Stimulated activated CD8-positive, alpha-beta memory T cell treated with anti-CD3 and anti-CD28 coated beads, Interleukin-4, amount 100 ng/mL, for 1 hour (primary cell): ENCODE measurements at places on chromosomes 5 and 9.

DNA sequence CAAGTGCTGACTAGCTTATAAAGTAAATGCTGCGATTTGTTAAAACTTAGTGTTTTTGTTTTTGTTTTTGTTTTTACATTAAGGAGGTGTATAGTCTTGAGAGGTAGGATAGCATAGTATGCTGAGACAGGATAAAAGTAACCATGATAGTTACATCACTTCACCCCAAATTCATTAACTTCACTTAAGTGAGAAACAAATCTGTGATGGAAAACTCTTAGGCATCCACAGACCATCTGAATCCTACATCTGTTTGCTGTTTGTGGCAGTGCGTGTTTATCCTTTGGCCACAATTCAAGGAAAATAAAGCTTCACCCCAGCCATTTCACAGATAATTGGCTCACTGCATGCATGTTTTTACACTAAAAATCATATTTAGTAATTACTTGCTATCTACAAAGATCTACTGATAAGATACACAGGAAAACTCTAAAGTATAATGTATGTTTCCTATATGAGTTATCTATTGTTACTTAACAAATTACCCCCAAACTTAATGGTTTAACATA lies 82.0 kb downstream of the ZNF622 start:
- DNase-seq: no peak

GRCh38 chr5:58754250-58754649 lies 171.4 kb downstream of the RAB3C start:
- no peak for DNase-seq

- no peak for DNase-seq
Observed at GRCh38 chr9:126614455-126615244, 922 bp downstream of the LMX1B start.

DNA sequence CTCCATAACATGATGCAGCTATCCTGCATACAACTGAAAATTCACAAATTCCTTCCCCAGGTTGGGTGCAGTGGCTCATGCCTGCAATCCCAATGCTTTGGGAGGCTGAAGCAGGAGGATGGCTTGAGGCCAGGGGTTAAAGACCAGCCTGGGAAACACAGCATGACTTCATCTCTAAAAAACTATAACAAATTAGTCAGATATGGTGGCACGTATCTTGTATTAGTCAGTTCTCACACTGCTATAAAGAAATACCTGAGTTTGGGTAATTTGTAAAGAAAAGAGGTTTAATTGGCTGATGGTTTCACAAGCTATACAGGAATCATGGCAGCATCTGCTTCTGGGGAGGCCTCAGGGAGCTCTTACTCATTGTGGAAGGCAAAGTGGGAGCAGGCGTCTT lies 56.4 kb upstream of the DAPK1 start:
- DNase-seq: no peak

GRCh38 chr9:6109571-6109970 lies 94.1 kb upstream of the RANBP6 start:
- no peak for DNase-seq

DNA sequence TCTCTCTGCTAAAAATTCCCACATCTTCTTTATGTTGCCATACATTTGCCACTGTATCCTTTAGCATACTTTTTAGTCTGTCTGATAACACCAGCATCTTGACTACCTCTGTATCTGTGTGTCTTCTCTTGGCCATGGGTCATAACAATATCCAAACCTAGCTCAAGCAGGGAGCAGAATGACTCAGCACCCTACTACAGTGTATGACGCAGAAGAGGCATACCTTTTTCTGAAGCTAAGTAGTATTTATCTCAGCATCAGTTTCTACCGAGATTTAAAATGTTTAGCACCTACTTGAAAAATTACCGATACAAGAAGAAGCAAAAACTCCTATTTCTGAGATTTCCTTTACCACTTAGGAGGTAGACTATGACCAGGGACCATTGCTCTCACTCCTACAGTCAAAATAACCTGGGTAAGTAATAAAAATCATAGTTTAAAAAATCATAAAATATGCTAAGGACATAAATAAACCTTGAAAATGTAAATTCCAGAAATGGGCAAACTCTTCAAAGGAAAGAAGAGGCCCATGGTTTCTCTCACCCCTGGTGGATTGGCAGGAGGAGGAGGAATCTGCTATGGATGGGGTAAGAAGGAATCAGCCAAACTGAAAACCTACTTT lies 286.5 kb downstream of the MAST4 start:
- no peak for DNase-seq

DNA sequence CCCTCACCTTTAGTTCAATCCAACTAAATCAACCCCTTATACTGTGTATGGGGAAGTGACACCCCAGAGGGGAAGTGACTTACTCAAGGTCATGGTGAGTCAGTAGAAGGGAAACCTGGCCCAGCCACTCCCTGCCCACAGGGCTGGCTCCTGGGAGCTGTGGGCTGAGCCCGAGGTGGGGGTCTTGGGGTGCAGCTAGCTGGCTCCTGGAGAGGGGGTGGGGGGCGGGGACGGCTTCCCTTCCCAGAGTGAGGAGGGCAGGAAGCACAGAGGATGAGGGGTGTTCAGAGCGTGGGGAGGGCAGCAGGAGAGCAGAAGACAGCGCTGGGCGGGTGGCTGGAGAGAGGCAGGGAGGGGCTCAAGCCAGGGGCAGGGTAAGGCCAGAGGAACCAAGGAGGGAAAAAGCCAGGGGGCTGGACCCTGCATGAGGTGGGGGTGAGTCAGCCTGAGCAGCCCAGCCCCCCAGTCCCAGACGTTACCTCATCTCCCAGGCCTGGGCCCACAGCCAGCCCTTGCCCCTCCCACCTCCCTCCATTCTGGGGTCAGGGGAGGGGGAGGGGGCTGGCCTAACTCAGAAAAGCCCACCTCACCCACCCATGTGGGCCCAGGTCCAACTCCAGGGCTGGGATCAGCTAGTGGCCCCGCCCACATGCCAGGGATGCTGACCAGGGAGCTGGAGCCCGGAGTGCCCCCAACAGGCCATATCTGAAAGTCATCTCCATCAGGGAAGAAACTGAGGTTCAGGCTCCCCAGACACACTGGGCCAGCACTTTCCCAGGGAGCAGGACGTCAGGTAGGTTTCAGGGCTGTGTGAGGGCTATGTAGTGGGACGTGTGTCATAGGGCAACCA lies 2.8 kb downstream of the PDLIM7 start:
- no peak for DNase-seq

DNA sequence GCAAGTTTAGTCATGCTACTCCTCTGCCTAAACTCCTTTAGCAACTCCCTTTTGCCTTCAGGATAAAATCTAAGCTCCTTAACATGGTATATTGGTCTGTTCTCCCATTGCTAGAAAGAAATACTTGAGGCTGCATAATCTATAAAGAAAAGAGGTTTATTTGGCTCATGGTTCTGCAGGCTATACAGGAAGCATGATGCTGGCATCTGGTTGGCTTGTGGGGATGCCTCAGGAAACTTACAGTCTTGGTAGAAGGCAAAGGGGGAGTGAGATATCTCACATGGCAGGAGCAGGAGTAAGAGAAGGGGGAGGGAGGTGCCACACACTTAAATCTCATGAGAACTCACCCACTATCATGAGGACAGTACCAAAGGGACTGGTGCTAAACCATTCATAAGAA lies 145.0 kb downstream of the GDNF start:
- DNase-seq: no peak

- DNase-seq: no peak
Observed at GRCh38 chr5:134206627-134207160, 19.2 kb downstream of the PPP2CA start.

DNA sequence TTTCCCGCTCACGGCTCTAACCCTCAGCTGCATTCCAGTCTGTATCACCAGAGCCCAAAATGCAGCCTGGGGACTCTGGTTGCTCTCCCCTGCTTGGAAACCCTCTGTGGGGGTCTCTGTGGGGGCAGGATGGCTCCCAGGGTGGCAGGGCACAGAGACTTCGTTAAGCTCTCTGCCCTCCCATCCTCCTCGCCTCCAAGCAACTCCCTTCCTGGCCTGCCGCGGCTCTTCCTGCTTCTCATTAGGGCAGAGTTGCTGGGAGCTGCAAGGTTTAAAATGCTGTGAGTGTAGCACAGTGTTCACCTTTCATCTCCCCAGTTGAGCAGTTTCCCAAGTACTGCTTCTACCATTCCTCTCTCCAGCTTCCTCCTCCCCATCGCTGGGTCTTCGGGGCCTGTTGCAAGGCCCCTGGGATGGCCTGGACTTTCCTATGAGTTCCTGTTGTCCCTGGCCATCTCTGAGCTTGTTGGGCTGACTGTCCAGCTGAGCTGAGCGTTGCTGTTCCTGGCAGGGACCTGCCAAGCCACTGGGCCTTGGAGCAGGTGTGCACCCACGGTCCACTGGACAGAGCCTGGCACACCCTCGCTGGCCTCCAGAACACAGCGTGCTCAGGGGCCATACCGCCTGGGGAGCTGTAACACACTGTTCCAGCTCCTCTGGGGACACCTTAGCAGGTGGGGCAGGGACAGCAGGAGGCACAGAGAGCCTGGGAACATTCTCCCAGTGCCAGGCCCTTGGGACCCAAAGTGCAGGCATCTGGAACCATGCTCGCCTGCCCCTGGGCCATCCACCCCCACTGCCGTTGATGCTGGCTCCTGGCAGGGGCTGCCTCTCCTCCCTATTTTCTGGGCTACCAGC lies 188.4 kb downstream of the C9orf50 start:
- no peak for DNase-seq

- DNase-seq: no peak
Observed at GRCh38 chr9:87382900-87383299, 114.8 kb upstream of the DAPK1 start.

DNA sequence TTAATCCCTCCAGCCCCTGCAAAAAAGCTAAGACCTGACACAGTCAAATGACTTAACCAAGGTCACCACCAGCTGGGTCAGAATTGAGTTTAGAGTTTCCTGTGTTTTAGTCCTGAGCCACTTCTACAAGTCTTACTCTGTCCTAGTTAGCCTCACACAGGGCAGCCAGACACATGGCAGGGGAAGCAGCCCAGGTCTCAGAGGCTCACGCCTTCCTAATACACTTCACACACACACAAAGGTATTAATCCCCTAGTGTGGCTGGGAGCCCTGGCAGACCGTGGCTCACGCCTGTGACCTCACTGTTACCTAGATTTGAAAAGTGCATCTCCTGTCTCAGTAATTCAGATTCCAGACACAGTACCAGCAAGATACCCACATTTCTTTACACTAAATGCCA lies 77.4 kb upstream of the WWC1 start:
- no peak for DNase-seq

DNA sequence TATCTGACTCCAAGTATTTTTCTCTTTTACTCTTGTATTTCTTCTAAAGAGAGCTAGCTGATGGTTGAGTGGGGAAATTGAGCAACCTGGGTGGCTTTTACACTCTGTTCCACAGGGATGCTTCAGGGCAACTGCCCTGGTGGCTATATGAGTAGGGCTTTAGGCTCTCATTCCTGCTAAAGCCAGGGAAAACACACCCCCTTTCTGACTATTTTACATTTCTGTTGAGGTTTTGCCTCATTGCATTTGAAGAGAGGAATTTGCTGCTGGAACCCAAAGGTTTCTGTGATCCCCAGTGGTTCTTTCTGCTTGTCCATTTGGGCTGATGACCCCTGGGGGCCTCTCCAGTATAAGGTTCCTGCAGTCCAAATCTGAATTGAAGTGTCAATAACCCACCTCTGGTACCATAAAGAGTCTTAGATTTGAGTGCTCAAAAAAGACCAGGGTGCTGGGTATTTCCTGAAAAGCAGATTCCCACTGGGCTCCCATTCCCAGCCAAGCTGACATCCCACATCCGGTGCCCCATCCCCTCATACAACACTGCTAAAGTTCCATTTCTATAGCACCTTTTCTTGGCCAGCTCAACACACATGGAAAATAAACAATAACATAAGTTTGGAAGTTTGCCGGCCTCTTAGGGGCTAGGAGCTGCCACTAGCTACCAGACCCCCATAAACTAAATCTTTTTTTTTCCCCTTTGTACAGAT lies 59.5 kb downstream of the PAPPA start:
- no peak for DNase-seq

- DNase-seq: no peak
Observed at GRCh38 chr5:140025736-140026135, 17.4 kb downstream of the NRG2 start.

- DNase-seq: no peak
Observed at GRCh38 chr9:104766025-104766424, 2.1 kb downstream of the NIPSNAP3B start.

DNA sequence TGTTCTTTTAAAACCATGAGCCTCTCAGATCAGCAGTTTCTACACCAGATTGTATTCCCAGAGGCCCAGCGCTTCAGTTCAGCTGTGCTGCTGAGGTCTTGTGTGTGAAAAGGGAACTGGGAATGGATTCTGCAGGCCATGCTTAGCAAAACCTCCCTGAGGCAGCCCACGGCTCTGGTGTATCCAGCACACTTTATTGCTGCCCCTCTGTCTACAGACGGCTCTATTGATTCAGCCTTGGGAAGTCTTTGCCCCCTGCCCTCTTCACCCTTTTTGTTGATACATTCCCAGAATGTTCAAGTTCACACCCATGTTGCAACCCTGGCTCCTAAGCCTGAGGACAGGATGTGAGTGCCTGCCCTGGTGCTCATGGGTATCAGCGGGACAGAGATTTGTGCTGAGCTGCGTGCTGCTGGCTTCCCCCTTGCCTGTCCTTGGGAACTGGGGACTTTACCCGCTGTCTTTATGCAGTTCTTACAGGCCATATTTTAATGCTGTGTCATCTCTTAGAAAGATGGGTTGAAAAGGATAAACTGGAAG lies 37.3 kb downstream of the ARHGAP26 start:
- no peak for DNase-seq

- no peak for DNase-seq
Observed at GRCh38 chr5:14449052-14449661, 132.4 kb upstream of the OTULINL start.

DNA sequence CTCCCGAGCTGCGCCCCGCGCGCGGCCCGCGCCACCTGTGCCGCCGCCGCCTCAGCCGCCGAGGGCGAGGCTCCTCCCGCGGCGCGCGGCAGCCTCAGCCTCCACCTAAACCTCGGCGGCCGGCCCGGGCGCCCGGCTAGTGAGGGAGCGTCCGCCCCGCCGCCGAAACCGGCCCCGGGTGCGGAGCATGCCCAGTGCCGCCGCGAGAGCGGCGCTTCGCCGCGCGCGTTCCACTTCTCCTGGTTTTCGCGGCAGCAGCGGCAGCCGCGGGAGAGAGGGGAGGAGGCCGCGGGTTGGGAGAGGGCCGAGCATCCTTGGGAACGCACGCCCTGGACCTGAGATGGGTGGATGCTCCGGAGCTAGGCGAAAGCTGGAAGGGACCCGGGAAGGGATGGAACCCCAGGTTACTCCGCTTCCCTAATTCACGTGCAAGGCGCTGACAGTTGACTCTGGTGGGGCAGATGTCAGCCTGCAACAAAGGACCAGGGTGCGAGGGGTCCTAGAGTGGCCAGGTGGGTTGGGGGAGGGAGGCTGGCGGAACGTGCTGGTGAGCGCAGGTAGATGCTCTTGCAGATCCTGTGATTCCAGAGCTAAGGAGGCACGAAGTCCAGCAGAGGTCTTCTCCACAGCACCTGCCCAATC lies at the start of gene CTNND2:
CTNND2 (minus strand) TSS at position 182 of the 642 bp plus-strand sequence. CDS start 593 bp downstream, outside the sequence.
- DNase-seq: no peak
